WTC11 (cell line): ENCODE measurements at places on chromosomes 13 and 19. TPM values are rescaled to one million over a fixed set of nuclear protein-coding genes. Genes with fewer than 3 reads are reported as not detected.
A peak's percentile ranks its signal among the peaks of the same experiment; 100 is the strongest.

DNA sequence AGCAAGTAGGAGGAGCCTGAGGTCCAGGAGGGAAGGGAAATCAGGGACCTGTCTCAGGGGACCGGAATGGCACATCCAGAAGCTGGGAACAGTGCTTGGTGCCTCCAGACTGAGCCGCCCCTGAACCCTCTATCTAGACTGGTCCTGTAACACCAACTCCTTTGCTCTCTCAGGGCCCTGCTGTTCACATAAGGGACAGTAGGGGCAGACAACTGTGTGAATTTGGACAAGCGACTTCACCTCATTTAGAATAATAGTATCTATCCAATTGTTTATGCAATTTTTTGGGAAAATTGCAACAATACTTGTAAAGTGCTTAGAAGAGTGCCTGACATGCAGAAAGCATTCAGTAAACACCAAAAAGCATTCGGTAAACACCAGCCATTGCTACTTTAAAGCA, 14.0 kb downstream of the SYMPK start:
- no peaks in the 10 kb centered on the region for H3K27me3 ChIP-seq
- DNase-seq = no peak
- no peaks in the 10 kb centered on the region for H3K4me1 ChIP-seq

DNA sequence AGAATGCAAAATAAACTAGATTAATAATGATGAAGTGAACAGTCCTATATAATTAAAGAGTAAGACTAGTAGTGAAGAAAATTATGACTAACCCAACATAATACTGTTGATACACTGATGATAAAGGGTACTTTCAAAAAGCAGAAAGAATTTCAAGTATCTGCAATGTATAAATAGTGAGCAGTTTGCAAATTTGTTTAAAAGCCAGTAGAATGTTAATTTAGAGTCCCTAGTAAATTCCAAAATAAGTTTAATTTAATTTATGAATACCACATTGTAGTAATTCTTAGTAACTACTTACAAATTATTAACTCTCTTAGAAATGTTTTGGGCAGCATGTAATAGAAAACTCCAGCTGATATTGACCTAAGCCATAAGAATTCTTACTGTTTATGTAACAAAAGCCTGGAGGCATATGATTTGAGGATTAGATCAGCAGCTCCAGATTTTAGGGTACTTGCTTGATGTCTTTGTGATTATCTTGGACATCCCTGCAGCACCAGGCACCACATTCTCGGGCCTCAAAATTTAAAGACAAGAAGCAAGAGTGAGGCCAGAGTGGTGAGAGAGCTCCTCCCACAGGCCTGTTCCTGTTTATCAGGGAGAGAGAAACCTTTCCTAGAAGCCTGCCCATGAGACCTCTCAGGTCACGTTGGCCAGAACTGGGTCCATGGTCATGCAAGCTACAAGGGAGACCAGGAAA, 67.6 kb upstream of the TDRD3 start:
- peaks cover 4% of the 10 kb centered on the region; the same call in 1 of the 2 replicates for H3K36me3 ChIP-seq
- H3K27me3 ChIP-seq = no peaks in the 10 kb centered on the region
- H3K27ac ChIP-seq = no peak overlapping the region
- peaks cover 8% of the 10 kb centered on the region for H3K4me1 ChIP-seq
- H3K4me3 ChIP-seq = no peak overlapping the region

GRCh38 chr13:22839603-22840530, 340.9 kb upstream of the SGCG start:
- no peak overlapping the region for H3K4me3 ChIP-seq

GPI gene
- total RNA-seq = 389 to 452 TPM (median 446 TPM) in 3 replicates

TSKS gene
- 0.30 to 0.55 TPM (median 0.48 TPM) in 3 replicates for total RNA-seq

- no peak overlapping the region for H3K27ac ChIP-seq
- H3K4me1 ChIP-seq = peaks cover 6% of the 10 kb centered on the region; the same call in 1 of the 2 replicates
- no peaks in the 10 kb centered on the region for H3K27me3 ChIP-seq
- DNase-seq = no peak
- H3K4me3 ChIP-seq = no peak overlapping the region
Observed at GRCh38 chr13:48431987-48432615, 19.2 kb upstream of the LPAR6 start.

ZNF492 gene
- 0.09 to 0.17 TPM (median 0.11 TPM) in 3 replicates for total RNA-seq

DNA sequence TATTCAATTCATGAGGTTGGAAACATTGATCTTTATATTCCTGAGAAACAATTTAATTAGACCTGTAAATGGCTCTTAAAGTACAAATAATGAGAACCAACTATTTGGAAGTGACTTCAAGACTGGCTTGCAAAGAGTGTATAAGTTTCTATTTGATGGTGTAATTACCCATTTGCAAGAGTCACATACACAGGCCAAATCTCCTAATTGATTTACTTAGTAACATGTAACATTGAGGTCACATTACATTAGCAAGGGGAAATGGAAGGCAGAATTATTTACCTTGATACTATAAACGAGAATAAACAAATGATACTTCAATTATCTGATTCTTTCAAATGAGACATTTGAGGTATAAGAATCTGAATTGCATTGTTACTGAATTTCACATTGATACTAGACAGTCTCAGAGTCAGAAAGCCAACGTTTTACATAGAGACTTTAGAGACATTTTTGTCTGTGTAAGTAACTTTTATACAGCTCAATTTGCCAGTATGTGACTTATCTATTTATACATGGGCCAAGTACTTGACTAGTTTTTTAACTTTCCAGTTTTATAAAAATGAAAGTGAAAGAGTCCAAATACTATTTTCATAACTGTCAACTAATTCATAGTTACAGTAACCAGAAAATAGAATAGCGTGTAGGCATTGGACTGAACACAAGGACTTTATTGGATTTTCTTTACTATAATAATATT, 95.6 kb upstream of the RFC3 start:
- H3K36me3 ChIP-seq = peaks cover 5% of the 10 kb centered on the region
- no peak overlapping the region for H3K27ac ChIP-seq
- H3K4me3 ChIP-seq = no peak overlapping the region

DNA sequence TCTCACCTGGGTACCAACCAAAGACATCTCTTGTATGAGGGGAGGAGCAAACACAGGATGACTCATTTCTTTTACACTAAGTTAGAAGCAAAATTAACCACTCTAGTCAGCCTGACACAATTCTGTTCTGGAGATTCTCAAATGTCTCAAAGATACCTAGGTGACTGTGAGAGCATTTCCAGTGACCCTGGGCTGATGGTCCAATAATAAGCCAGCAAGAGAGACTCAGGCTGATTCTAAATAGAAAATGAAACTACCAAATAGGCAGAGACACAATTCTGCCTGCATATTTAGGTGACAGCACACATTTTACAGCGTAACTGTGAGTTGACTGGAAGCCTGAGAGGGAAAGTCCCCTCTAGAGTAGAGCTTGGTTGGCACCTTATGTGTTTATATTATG, 16.3 kb downstream of the ZNF91 start:
- peaks cover 39% of the 10 kb centered on the region for H3K36me3 ChIP-seq
- H3K4me3 ChIP-seq = no peak overlapping the region
- H3K27me3 ChIP-seq = no peaks in the 10 kb centered on the region
- DNase-seq = no peak

DNA sequence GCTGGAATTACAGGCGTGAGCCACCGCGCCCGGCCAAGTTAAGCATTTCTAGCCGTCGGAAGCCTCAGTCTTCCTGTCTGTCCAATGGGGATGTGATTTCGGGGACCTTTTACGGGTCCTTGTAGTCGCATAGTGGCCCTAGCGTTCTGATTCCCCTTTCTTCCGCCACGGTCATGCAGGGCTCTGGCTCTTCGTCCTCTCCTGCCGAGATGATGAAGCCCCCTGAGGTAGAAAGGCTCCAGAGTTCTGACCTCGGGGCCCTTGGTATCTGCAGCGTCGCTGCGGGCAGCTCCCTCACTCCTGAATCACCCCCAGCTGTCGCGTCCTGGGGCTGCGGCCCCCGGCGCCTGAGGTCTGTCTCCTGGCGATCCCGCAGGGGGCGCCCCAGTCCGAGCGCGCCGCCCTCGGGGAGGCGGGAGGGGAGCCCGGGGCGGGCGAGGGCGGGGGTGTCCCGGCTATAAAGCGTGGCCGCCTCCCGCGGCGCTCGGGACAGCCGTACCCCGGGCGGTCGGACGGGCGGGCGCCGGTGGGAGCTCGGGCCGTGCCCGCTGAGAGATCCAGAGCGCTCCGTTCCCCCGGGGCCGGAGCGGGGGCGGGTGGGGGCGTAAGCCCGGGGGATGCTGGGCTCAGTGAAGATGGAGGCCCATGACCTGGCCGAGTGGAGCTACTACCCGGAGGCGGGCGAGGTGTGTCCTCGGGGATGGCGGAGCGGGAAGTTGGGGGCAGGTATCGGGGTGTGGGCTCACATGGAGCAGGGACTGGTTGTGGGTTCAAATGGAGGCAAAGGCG, at the start of gene FOXA3:
TSS of gene FOXA3 (plus strand) at position 487 of the 789 bp plus-strand sequence. CDS start at position 618, 131 bp downstream.
- H3K4me3 ChIP-seq = peak within 1 kb of the TSS; percentile 99
- peaks cover 43% of the 10 kb centered on the region for H3K4me1 ChIP-seq
- H3K36me3 ChIP-seq = peaks cover 5% of the 10 kb centered on the region; the same call in 1 of the 2 replicates
- DNase-seq = peak; percentile 77

- peak within 1 kb of the TSS; percentile 90 for H3K4me3 ChIP-seq
- peak within 1 kb of the TSS; percentile 72 for H3K27ac ChIP-seq
- H3K4me1 ChIP-seq = peaks cover 18% of the 10 kb centered on the region
- H3K27me3 ChIP-seq = peaks cover 53% of the 10 kb centered on the region
- DNase-seq = peak; percentile 98
Observed at GRCh38 chr19:11814029-11814699, at the start of gene ZNF440. ZNF440 (plus strand) TSS chr19:11814273; CDS start chr19:11814448, 175 bp downstream.

DNA sequence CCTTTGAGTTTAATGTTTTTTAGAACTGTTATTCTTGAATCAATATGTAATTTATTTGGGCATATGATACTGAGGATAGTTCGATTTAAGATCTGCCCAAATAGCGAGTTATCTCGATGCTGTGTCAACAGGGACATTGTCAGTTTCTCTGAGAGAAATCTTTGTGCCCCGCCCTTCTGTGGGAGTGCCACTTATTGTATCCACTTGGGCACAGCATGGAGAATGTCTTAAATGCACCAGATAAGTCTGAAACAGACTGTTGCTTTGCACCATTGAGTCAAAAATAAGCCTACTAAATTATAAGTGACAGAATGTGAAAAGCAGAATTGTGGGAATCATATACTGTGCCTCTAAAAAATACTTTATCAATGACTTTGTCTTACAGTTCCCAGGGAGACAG, 45.6 kb downstream of the RNASEH2B start:
- no peak overlapping the region for H3K4me3 ChIP-seq
- DNase-seq = no peak
- H3K36me3 ChIP-seq = no peaks in the 10 kb centered on the region
- H3K4me1 ChIP-seq = peaks cover 17% of the 10 kb centered on the region
- H3K27ac ChIP-seq = no peak overlapping the region

GRCh38 chr19:756821-757688, 6.1 kb downstream of the MISP start:
- no peaks in the 10 kb centered on the region for H3K4me1 ChIP-seq
- no peak for DNase-seq
- no peak overlapping the region for H3K27ac ChIP-seq
- H3K27me3 ChIP-seq = no peaks in the 10 kb centered on the region; the same call in none of the 2 replicates
- H3K36me3 ChIP-seq = peaks cover 5% of the 10 kb centered on the region

GRCh38 chr13:25766991-25767390, 284.8 kb downstream of the SHISA2 start:
- H3K27ac ChIP-seq = no peak overlapping the region
- DNase-seq = no peak
- no peak overlapping the region for H3K4me3 ChIP-seq
- H3K36me3 ChIP-seq = 0 out of 2 replicates have a peak, but pooled peaks cover 3% of the 10 kb centered on the region
- H3K27me3 ChIP-seq = no peaks in the 10 kb centered on the region

DNA sequence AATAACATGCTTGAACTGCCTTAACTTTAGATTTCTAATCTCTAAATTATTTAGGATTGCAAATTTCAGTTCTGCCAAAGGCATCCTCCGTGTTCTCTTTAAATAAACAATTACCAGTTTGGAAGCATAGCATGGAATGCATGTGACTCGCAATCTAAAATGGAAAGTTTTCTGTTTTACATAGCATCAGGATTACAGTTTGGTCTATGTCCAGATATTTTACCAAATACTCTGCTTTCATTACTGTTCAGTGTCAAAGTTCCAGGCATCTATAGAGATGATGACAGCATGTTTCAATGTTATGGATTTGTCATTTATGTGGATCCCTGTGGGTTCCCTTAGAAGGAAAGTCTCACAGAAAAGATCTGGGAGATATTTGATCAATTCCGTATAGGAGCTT, 16.8 kb downstream of the FLT1 start:
- no peak overlapping the region for H3K4me3 ChIP-seq
- DNase-seq = no peak
- peaks cover 13% of the 10 kb centered on the region for H3K36me3 ChIP-seq
- H3K27me3 ChIP-seq = no peaks in the 10 kb centered on the region
- peaks cover 63% of the 10 kb centered on the region for H3K4me1 ChIP-seq
- peak overlapping the region; percentile 46; the same call in 1 of the 2 replicates for H3K27ac ChIP-seq

SYNE4 gene
- 17.6 to 28.5 TPM (median 27.9 TPM) in 3 replicates for total RNA-seq

DNA sequence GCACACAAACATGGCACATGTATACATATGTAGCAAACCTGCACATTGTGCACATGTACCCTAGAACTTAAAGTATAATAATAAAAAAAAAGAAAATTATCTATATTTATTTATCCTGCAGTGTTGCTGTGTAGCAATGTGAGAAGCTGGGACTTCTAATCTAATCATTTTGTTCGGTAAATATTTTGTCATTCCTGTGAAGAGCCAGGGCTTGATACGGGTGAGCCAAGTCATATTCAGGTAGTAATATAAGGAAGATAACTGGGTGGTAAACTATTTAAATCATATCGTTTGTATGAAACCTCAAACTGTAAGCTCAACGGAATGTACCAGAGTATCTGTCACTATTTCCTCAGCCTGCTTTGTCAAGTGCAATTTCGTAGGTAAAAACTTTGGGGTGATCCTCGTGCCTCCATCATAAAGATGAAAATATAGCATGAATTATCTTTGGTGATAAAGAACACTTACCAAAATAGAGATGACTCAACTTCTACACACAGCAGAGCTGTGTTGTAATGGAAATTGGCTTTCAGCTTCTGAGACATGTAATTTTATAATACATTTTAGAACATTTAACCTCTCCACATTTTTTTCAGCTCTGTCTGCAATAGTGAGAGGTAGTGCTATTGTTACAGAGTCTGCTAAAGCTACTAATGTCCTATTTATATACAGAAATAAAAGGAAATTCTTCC, 92.9 kb downstream of the PCDH9 start:
- peaks cover 4% of the 10 kb centered on the region; the same call in 1 of the 2 replicates for H3K4me1 ChIP-seq
- H3K4me3 ChIP-seq = no peak overlapping the region
- no peaks in the 10 kb centered on the region for H3K27me3 ChIP-seq

ZGLP1 gene
- 5.9 to 8.9 TPM (median 7.7 TPM) in 3 replicates for total RNA-seq

GGN gene
- total RNA-seq = 2.4 to 3.1 TPM (median 2.7 TPM) in 3 replicates

- H3K4me3 ChIP-seq = no peak overlapping the region
- no peak overlapping the region for H3K27ac ChIP-seq
- no peak for DNase-seq
Observed at GRCh38 chr13:79258489-79258888, 147.6 kb downstream of the RBM26 start.

ZNF724 gene
- total RNA-seq = 47.9 to 59.0 TPM (median 48.2 TPM) in 3 replicates

PSPN gene
- 1.9 to 3.5 TPM (median 2.9 TPM) in 3 replicates for total RNA-seq

- H3K4me1 ChIP-seq = peaks cover 8% of the 10 kb centered on the region
- no peaks in the 10 kb centered on the region for H3K36me3 ChIP-seq
- no peak overlapping the region for H3K27ac ChIP-seq
- H3K27me3 ChIP-seq = no peaks in the 10 kb centered on the region
Observed at GRCh38 chr13:25581351-25581750, 209.6 kb downstream of the ATP8A2 start.
